ENCODE measurements at places on chromosomes 6 and 20.

- no peak for DNase-seq
These were observed 56.4 kb downstream of the SMPDL3A start for GRCh38 chr6:122845464-122845863.

GRCh38 chr6:143501851-143502250 is 9.7 kb downstream of the FUCA2 start:
- no peak for DNase-seq

- DNase-seq, result no peak
These were observed 521.6 kb downstream of the CD83 start for GRCh38 chr6:14638906-14639761.

DNA sequence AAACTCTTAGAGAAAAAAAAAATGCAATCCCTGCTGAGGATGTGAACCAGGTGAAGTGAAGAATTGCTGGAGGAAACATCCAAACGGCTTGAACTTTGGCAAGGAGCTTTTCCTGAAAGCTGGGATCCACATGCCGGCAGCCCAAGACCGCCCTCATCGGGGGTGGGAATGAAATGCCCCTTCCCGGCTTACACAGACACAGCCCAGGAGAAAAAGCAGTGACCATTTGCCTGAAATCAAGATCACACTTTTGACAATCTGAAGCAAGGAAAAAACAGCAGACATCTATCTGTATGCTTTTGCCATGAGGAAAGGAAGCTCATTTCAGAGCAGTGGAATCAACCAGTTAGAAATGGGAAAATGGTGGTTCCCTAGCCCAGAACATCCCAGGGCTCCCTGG is 254.5 kb downstream of the TAF4 start:
- no peak for DNase-seq

DNA sequence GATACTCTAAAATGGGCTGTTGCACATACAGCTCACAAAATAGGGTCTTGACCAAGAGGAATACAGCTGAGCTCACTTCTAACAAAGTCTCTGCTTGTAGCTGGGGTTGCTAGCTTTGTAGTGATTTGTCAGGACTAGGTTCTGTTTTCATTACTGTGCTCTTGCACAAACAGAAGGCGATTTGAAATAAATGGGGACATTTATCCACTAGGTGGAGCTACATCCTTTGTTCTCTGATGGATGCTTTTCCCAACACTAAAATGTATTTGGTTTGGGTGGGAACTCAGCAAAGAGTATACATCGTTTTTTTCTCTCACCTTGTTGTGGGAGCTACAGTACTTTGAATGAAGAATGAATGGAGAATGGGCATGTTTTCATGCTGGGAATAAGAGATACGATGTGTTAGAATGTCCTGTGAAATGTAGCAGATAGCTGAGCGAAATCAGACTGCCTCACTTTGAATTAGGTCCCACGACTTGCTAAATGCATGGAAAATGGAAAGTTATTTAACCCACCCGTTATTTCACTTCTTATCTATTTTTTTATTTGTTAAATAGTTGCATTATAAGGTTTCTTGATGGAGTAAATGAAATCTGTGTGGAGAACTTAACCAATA is 494.7 kb upstream of the MAP3K7 start:
- no peak for DNase-seq

DNA sequence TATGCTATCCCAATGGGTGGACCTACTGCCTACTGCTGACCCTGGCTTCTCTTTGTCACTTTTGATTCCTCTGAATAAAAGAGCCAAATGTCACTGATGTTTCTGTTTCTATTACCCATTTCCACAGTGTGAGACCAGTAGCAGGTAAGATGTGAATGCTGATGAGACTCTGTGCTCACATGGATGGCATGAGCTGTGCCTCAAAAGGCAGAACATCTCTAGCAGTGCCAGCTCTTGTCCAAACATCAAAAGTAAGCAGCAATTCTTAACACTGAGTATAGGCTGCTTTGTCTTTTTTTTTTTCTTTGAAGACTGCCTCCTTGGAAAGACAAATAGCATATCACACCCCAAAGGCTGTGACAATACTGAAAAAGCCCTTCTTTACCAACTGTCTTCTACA is 459.2 kb upstream of the RUNX2 start:
- DNase-seq, result no peak

DNA sequence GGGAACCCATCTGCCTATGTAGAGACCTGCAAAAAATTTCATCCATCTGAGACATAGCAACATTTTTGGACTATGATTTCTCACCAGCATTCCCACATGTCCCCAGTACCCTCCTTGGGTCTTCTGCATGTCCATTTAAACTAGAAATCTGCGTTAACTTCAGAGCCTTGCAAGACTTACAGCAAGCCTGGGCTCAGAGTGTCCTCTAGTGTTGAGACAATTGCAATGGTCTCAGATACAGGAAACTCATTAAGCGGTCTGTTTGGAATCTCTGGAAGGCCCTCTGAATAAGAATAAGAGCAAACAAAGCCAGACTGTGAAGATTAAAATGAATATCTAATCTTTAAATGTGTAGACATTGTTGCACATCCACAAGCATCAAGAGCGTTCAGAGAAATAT is 20.5 kb upstream of the PI3 start:
- no peak for DNase-seq

- DNase-seq, result no peak
These were observed 32.4 kb downstream of the DUSP22 start for GRCh38 chr6:324729-325125.

Measured in CD4-positive, alpha-beta T cell (primary cell).